ENCODE measurements at places on chromosomes 6 and 20. TPM values are rescaled to one million over a fixed set of nuclear protein-coding genes. Genes with fewer than 3 reads are reported as not detected.
A peak's percentile ranks its signal among the peaks of the same experiment; 100 is the strongest.

The HEY2 gene
- not detected for total RNA-seq

The KCNB1 gene
- total RNA-seq: 2.3 TPM

GRCh38 chr6:162173466-162173865 is 554.1 kb downstream of the PRKN start:
- no peak for DNase-seq

DNA sequence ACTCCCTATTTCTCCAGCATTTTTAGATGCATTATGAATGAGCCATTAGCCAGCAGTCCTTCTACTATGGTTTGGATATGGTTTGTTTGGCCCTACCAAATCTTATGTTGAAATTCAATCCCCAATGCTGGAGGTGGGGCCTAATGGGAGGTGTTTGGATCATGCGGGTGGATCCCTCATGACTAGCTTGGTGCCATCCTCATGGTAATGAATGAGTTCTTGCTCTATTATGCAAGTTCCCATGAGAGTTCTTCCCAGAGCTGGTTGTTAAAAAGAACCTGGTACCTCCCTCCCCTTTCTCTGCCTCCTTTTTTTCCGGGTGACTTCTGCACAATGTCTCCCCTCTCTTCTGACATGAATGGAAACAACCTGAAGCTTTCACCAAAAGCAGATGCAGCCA is 6.2 kb upstream of the CGA start:
- DNase-seq: peak; percentile 14

DNA sequence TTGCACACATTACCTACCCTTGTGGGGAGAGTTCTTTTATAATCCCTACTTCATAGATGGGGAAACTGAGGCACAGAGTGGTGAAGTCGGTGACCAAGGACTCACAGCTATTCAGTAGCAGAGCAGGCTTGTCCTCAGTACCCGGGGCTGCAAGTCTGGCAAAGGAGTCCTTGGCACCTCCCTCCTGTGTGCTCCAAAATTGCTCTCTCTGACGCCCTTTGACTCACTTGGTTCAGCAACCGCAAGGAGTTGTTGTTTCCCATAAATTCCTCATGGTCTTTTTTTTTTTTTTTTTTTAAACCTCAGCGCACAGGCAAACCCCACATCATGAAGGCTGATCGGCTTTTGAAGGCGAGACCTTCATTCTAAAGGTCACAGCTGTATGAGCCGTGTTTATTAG is 143.2 kb downstream of the CEBPB start:
- DNase-seq: no peak

GRCh38 chr6:32195902-32196681 is 3.6 kb upstream of the GPSM3 start:
- DNase-seq: peak; percentile 85

DNA sequence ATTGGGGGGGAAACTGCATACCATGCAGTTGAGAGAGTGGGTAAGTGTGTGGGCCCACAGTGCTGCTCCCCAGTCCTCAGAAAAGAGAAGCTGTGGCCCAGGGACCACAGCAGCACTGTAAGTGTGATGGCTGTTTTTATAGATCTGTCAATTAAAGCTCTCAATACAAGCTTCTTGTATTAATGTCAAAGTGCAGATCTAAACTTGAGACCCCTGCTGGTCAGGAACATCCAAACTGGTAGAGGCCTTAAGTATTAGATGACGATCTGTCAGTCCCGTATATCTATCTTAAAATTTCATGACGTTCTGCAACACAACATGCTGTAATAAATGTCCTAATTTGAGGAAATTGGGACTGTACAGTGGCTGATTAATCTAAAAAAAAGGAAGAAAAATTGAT is 74.8 kb downstream of the TULP4 start:
- no peak for DNase-seq

DNA sequence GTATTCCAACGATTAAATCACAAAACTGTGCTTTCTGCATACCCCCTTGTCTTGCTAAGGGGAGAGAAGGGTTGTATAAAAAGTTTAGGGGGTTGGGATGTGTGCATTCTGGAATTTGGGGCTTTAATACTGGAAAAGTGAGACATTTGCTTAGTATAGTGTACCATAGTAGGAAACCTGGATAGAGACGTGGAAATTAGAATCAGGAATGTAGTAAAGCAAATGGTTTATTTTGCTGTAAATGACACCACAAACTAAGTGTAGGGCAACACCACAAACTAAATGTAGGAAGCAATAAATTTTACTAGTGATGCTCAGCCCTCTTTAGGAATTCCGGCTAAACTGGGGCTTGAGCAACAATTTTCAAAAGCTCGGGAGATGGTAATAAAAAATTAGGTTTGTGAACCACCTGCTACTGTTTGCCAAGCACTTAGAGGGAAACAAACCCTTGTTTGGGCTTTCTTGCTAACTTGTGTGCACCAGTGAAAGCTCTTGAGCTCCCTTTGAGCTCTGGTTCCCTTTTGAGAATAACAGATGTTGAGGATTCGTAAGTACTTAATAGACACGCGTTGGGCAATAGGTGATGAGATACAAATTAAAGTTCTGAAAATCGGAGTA is 13.8 kb downstream of the BRD2 start:
- DNase-seq: no peak

DNA sequence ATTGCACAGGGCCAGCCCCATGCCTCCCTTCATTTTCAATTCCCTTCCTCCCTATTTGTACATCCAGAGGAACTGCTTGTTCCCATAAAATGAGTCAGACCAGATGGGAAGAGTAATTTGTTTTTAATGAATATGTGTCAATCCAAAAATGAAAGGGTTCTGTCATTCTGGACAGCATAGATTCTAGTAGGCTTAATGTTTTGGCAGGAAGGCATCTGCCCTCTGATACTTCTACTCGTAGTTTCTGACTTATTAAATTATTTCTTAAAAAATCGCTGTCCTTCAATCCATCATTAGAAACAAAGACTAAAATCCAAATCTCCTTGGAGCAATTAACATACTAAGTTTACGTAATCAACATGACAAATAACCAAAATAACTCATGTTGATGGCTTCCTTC is 665.5 kb downstream of the TENT5A start:
- no peak for DNase-seq
